ENCODE measurements at places on chromosomes 7 and 10.

GRCh38 chr7:135509589-135509838 lies 388 bp downstream of the CNOT4 start:
- DNase-seq = peak; percentile 74

DNA sequence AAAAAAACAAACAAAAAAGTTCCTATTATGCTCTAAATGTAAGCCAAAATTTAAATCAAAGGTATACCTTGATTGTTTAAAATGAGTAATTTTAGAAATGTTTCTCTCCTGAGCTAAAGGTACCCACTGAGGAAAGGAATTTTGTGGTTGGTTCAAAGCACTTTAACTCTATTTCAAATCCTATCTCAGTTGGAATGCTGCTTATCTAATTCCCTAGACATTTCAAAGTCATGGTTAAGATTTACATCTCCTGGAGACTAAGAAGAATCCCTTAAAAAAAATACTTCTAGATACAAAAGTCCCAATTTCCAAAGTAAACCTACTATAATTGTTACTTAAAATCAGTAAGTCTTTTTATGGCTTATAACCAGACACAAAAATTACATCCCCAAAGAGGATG lies 830.7 kb downstream of the GRID1 start:
- no peak for DNase-seq

GRCh38 chr10:557792-558328 lies 131.6 kb downstream of the DIP2C start:
- no peak for DNase-seq

DNA sequence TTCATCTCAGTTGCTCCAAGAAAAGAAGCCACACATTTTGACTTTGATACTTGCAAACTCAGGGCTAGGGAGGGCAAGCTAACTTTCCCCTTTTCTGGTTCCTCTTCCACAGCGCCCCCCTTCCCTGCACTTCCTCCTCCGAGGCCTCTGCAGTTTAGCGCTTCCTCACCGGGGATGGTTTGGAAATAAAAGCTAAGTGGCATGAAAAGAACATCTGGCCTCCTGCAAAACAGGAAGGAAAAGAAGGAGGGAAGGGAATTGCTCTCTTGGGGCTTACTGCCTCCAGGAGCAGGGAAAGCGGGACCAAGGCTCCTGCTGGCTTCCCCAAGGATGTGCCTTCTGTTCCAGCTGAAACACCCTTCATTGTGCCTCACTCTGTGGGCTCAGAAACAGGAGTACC lies 42.3 kb downstream of the PRKCQ start:
- DNase-seq = no peak

DNA sequence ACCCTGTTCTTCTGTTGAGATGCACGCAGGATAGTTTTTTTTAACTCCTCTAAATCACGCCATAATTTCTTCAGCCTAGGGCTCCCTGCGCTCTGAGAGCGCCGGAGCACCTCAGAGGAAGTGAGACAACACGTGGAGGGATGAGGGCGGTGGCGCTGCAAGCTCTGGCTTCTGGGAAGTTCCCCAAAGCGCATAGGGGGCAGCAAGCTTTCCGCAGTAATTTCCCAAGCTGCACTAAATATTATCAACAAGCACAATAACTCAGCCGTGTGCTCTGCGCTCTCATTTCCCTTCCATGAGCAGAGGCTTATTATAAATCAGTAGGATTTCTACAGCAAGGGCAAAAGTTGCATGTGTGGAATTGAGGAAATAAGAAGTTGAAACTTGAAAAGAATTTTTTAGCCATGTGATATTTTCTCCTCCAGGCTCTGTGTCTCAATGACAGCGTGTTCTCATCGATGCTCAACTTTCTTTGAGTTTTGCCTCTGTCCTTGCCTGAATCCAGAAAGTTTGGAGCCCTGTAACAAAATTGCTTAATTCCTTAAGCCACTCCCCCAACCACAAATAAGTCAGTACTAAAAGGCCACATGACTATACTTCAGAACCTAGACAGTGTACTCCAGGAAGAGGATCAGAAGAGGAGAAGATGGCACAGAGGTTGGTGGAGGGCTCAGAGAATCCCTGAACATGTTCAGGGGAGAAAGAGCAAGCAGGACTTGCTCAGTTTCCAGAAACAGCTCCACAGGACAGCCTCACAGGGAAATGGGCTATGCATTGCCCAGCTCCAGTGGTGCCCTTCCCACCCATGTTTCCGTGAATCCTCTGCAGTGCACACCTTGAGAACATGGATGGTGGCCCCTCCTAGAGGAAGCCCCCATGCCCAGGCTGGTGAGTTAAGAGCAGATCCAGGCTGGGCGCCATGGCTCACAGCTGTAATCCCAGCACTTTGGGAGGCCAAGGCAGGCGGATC lies 221.5 kb upstream of the GHITM start:
- DNase-seq = no peak

- no peak for DNase-seq
Observed at GRCh38 chr7:5345171-5345570, 62.4 kb downstream of the SLC29A4 start.

Measured in DMS 273 treated with DMSO at 0.1 percent for 48 hours (cell line).